ENCODE measurements at places on chromosomes 2 and 18.

DNA sequence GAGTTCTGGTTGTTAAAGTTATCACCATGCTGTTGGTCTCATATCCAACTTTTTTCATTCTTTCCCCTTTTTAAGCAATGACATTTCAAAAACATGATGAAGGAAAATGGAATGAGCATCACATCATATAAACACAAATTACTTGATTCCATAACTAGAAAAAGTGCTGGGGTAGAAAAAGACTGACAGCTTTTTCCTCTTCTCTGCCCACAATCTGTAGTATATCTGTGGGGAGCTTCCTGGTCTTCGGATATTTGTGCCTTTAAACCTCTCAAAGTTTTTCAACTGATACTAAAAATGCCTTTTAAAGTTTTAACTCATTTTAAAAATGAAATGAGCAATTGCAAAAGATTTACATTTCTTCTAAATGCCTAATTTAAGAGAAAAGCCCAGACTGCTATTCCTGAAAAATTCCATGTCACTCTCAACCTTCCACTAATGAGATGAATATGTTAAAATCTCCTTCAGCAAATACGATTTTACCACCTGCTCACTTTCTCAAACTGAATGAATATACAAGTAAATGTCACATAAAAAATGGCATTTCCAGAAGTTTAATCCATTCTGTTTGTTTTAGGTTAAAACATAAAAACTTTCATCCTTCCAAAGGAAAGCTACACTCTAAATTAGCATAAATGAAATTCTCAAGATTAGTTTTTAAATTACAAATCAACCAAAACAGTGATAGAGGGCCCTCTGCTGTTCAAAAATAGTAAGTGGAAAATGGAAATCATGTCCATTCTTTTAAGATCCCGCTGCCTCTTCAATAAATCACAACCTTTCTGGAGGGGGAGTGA, 2.1 kb downstream of the DNAH7 start:
- no peak for DNase-seq

GRCh38 chr2:112701052-112701451, 19.8 kb upstream of the NT5DC4 start:
- no peak for DNase-seq

- no peak for DNase-seq
These were observed 16.2 kb downstream of the CEP68 start for GRCh38 chr2:65072181-65072970.

- DNase-seq = peak; percentile 68
These were observed at the start of gene ANXA4 for GRCh38 chr2:69741575-69742321. ANXA4 (plus strand) TSS chr2:69742134; CDS start chr2:69781566, 39,432 bp downstream.

DNA sequence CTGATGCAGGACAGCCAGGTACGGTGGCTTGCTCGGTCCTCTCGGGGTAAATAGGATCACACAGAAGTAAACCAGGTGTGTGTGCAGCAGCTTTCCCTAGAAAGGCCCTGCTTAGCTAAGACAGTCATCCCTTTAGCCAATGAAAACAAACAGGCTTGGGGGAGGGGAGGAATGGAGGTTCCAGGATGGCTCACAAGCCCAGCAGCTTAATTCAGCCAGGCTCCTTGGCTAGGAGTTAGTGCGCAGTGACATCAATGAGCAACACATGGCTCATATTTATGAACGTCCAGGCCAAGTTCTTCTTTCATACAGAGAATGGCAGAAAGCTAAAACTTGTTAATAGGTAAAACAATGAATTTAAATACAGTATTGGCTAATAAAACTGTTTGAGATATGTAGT, 10.2 kb downstream of the IAH1 start:
- DNase-seq = no peak

DNA sequence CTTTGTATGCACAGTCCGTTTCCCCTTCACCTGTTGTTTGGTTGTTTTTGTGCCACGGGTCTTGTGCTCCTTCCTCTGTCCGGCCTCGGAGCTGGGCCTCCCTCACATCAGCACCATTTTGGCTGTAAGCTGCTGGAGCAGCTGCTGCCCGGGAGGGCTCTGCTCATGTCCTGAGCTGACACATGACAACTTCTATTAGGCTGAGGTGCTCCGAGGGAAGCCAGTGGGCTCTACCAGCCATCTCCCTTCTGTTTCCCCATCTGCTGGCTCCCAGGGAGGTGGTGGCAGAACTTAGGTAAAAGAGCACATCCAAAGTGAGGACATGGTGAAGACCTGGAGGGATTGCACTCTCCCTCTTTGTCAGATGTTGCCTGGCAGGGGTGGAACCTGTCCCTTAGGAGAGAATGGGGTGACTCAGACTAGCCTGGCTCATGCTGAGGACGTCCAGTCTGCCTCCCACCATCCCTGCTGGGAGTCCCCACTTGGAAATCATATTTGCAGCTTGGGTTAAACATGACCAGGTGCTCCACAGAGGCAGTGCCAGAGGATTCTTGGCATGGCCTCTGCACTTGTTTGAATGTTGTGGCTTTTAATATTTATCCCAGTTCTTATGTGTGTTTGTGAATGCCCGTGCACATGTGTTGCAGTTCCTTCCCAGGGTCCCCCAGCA, 49.8 kb upstream of the TNP1 start:
- no peak for DNase-seq

Data from activated naive CD4-positive, alpha-beta T cell treated with Interleukin-2 at 50 U/mL for 16 hours (primary cell).